ENCODE measurements at places on chromosomes 16 and 17.

DNA sequence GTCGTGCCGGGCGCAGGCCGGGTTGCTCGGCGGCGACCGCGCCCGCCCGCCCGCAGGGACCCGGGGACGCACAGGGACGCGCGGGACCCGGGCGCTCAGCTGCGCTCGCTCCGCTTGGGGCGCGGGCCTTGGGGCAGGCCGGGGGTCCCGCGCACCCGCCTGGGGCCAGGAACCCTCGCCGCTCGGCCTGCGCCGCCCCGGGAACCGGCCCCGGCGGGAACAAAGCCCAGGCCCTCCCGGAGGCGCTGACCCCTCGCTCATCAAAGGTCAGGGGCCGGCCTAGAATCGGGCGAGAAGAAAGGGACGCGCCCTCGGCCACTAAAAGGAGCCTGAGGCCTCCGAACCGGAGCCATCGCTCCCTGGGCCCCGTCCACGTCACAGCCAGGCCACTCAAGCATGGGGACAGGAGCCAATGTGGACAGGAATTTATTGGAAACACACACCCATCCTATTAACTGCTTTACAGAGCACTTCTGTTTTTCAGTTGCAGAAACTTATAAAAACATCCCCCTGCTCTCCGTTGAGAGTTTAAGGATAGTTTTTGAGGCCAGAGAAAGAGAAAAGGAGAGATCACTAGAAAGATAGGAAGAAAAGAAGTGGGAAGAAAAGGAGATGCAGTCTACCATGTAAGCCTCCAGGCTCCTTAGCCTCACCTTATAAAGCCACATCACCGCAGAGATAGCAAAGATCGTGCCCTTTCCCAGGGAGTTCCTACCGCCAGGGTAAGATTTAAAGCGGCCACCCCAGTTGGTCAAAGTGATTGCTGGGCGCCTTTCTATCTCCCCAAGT, 558 bp upstream of the ZFHX3 start:
- no peak for DNase-seq

GRCh38 chr16:19382887-19383816, 34.5 kb upstream of the TMC5 start:
- no peak for DNase-seq

DNA sequence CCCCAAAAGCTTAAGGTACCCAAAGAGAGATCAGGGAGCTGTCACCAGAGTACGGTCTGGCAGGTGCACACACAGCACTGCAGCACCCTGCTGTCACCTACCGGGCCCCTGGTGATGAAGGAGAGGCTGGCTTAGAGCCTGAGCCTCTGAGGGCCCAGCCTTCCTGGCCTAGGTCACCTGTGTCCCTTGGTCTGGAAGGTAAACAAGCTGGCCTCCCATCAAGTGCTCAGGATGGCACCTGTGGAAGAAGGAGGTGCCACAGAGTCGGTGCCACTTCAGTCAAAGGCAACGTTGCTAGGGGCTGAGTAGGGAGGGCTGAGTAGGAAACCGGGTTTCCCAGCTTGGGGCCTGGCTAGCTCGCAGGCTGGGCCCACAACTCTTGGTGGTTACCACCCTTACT, 70.7 kb downstream of the COG7 start:
- DNase-seq: no peak

- no peak for DNase-seq
Measured at GRCh38 chr17:16287563-16288027, 65.7 kb downstream of the CENPV start.

- DNase-seq: no peak
Measured at GRCh38 chr17:28470266-28470913, 3.1 kb upstream of the SLC13A2 start.

- DNase-seq: no peak
Measured at GRCh38 chr17:63001689-63002394, 35.8 kb downstream of the TANC2 start.

- no peak for DNase-seq
Measured at GRCh38 chr16:57308041-57308440, 23.6 kb upstream of the PLLP start.

DNA sequence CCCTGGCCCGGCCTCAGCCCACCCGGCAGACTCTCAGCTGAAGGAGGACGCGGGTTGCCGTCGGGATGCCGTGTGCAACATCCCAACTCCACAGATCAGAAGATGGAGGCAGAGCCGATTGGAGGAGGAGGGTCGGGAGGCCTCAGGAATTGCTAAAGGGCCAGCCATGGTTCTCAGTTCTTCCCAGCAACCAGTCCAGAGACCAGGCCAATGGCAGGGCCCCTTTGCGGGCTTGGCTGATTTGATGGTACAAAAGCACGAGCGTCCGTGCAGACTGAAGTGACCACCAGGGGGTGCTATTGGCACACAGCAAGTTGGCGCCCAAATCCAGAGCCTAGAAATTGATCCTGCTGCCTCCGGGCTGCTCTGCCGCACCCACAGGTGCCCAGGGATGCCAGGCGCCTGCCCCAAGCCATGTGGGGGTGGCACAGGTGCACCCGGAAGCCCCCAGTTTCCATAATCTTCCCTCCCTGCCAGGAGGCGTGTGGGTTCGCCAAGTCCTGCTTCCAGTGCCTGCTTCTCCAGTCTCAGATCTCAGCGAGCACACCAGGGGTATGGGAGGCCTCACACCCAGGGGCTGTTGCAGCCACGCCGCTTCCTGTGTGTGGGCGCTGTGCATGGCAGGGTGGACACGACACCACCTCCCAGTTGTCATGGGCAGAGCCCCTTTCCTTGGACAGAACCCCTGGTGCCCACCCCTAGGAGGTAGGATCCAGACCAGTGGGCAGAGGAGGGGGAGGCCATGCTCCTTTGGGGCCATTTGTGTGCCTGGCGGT, 7.1 kb upstream of the TEX19 start:
- peak; percentile 81 for DNase-seq

- DNase-seq: no peak
Measured at GRCh38 chr17:74250324-74250995, 23.6 kb upstream of the DNAI2 start.

- no peak for DNase-seq
Measured at GRCh38 chr17:64133546-64134215, 3.7 kb upstream of the ERN1 start.

DNA sequence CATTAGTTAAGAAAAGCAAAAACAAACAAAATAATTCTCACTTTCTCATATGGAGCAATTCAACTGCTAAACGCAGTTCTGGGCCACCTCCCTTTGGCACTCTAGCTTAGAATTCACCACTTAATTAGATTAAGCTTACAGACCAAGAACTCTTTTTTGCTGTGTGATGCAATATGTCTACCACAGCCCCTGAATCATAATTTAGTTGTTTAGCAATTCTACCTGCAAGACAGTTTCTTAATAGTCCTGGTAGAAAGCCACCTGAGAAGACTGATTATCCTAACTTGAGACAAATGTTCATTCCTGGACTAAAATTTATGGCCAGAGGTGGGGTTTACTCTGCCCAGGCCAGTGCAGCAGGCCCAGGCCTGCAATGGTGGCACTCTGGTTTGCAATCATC, 205.9 kb downstream of the HS3ST3A1 start:
- no peak for DNase-seq

DNA sequence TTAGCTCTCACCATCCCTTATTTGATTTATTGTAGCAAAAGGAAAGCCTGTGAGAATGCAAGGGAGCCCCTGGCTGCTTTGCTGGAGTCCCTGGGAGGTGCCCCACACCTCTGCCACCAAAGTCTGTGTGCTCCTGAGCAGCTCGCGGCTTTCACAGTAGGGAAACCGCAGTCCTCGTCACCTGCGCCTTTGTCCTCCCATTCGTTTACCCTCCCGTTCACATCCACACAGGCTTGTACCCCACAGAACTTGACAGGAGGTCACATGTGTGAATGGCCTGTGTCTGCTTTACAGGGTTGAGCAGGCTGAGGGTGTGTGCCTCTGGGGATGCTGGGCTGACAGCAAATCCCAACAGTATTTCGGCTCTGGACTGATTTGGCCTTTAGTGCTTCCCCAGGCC, 152.5 kb downstream of the LGALS9B start:
- DNase-seq: no peak

- no peak for DNase-seq
Measured at GRCh38 chr17:48543854-48544348, 1.0 kb downstream of the HOXB2 start.

- no peak for DNase-seq
Measured at GRCh38 chr16:89853306-89853993, 19.9 kb upstream of the TCF25 start.

- no peak for DNase-seq
Measured at GRCh38 chr16:81523387-81524115, 78.9 kb downstream of the CMIP start.

DNA sequence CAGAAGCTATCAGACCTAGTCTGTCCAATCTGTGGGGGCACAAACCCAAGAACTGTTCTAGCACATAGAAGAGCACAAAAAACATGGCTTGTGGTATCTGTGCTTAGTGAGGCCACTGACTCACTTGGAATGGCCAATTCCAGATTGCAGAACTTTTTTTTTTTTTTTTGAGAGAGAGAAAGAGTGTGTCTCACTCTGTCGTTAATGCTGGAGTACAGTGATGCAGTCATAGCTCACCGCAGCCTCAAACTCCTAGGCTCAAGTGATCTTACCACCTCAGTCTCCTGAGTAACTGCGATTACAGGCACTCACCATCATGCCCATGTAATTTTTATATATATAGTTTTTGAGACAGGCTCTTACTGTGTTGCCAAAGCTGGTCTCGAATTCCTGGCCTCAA, 77.2 kb upstream of the CLEC3A start:
- no peak for DNase-seq

DNA sequence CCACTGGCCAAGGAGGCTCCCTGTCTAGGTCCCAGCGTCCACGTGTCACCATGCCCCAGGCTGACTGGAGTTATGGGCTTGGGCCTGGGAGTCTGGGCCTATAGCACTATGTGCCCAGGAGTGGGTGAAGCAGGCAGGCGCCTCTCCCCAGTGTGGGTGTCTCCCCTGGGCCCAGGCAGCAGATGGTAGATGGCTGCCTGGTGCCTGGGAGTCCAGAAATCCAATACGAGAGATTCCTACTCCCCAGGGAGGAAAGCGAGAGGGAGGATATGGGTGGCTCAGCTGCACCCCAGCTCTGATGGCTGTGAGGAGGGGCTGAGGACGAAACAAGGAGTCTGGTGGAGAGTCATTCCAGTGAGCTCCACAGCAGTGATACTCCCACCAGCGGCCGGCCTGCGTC, 5.0 kb downstream of the KCNH6 start:
- DNase-seq: no peak

- no peak for DNase-seq
Measured at GRCh38 chr16:88447881-88448280, 5.2 kb upstream of the ZFPM1 start.

DNA sequence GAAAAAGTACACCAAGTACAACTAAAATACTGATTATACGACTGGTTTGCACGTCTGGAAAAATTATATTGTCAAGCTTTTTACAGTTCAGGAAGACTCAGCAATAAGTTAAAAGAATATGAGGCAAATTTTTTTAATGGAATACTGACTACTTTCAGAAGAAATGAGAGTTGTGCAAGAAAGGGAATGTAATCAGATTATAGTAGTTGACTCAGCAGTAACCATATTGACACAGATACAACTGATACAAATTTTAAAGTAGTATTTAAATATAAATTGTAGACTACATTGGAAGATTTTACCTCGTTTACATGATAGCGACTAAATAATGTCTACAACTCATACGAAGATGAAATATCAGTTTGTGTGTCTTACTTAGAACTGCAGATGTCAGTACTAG, 16.7 kb downstream of the ASGR2 start:
- no peak for DNase-seq

DNA sequence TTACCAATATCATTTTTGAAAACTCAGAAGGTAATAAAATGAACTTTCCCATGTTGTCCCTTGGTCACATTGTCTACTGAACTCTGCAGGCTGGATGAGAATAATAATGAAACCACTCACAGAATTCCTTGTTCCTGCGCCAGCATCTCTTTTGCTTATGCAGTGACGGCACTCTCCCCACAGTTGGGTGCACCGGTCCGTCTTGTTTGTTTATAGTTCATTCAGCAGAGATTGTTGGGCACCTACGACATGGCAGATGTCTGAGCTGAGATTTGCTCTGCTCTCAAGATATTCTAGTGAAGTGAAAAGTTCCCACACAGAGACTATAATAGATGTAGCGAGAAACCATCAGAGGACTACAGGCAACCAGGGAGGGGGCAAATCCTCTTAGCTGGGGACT, 375.7 kb upstream of the CDH11 start:
- DNase-seq: no peak

GRCh38 chr16:85673529-85674417, 15.0 kb downstream of the GINS2 start:
- DNase-seq: no peak

GRCh38 chr17:45680360-45680759, 103.8 kb upstream of the CRHR1 start:
- DNase-seq: no peak

DNA sequence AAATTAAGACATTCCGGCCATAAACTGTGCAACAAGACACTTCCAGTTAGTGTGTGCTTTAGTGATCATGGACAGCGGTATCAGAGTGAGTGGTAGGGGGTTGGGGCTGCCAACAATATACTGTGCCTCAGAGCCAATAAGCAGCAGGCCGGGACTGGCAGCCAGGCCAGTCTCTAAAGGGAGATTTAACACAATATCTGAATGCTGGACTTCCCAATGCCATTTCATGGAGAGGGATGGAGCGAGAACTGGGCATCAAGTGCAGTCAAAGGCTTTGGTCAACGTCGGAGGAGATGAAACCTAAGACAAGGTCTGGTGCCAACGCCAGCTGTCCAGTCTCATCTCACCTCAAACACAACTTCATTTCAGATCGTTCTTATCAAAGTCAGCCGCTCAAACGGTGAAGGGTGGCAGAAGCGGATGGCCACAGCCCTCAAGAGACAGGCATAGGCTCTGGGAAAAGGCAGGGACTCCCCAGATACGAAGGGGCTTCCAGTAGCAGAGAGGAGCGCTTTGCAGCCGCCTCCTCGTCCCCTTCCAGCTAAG, 935 bp downstream of the USP32 start:
- DNase-seq: no peak

- no peak for DNase-seq
Measured at GRCh38 chr16:86578611-86579267, 390 bp downstream of the FOXL1 start.

DNA sequence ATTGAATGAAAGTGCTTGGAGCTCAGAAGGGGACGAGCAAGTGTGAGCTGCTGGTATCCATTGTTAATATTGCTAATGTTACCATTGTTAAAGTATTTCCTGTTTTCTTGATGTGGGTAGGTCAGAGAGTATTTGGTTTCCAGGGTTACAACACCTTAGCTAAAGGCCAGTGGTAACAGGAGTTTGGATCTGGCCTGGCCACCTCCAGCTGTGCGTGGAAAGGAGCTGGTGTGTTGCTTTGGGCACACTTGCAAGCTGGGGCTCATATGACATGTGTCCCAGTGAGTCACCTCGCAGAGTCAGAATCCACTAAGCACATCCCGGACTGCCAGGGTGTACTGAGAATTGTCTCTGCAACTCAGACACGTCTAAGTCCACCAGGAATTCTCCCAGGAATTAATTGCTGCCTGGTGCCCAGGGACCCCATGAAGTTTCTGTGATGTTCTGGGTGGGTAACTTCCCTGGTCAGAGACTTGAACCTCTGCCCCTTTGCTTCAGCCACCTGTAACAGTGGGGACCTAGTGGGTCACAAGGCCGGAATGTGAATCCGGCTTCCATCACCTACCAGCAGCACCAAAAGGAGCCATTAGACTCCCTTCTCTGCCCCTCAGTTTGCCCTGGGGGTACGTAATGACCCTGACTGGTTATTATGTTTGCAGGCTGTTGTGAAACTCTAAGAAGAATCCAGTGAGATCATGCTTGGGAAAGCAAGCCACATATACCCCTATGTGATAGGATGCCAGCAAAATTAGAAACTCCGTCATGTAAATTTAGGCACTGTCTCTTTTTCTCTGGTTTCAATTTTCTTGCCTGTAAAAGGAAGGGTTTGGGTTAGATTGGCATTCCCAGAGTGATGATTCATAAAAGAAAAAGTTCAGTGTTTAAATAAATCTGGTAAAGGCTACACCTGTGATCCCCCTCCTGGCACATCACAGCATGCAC, 12.8 kb downstream of the SLC6A2 start:
- no peak for DNase-seq

All from stimulated activated CD8-positive, alpha-beta memory T cell treated with anti-CD3 and anti-CD28 coated beads, Interleukin-4, amount 100 ng/mL, for 4 hours (primary cell).